ENCODE measurements at places on chromosomes 6 and 20.

DNA sequence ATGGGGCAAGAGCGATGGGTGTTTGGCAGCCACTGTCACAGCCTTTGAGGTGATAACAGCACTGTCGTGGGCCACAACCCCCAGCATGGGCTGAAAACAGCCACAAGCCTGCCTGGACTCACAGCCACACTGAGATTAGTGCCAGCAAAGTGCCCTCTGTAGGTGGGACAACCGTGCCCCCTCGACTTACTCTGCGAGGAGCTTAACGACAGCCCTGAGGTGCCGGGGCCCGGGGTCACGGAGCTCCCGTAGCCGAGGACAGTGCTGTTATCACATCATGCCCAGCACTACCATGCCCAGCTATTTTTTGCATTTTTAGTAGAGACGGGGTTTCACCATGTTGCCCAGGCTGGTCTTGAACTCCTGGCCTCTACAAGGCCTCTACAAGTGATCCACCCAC is 36.6 kb downstream of the SUMO4 start:
- peaks cover 27% of the 10 kb centered on the region for H3K4me1 ChIP-seq
- no peak overlapping the region for H3K4me3 ChIP-seq
- H3K27me3 ChIP-seq = no peaks in the 10 kb centered on the region
- no peak for DNase-seq

- H3K27me3 ChIP-seq = peaks cover 2% of the 10 kb centered on the region
- H3K27ac ChIP-seq = no peak overlapping the region
- H3K4me1 ChIP-seq = no peaks in the 10 kb centered on the region
- no peak for DNase-seq
- no peaks in the 10 kb centered on the region for H3K36me3 ChIP-seq
- H3K4me3 ChIP-seq = no peak overlapping the region
Observed at GRCh38 chr6:46234156-46234556, 63.4 kb upstream of the ENPP5 start.

GRCh38 chr6:128397996-128398395 is 122.4 kb downstream of the PTPRK start:
- DNase-seq = no peak
- peaks cover 13% of the 10 kb centered on the region for H3K36me3 ChIP-seq
- no peaks in the 10 kb centered on the region for H3K27me3 ChIP-seq
- H3K27ac ChIP-seq = no peak overlapping the region
- no peak overlapping the region for H3K4me3 ChIP-seq

- no peak for DNase-seq
- no peaks in the 10 kb centered on the region for H3K27me3 ChIP-seq
- H3K4me3 ChIP-seq = no peak overlapping the region
- peaks cover 29% of the 10 kb centered on the region for H3K4me1 ChIP-seq
- no peaks in the 10 kb centered on the region for H3K36me3 ChIP-seq
Observed at GRCh38 chr20:62775206-62775605, 21.1 kb upstream of the MRGBP start.

DNA sequence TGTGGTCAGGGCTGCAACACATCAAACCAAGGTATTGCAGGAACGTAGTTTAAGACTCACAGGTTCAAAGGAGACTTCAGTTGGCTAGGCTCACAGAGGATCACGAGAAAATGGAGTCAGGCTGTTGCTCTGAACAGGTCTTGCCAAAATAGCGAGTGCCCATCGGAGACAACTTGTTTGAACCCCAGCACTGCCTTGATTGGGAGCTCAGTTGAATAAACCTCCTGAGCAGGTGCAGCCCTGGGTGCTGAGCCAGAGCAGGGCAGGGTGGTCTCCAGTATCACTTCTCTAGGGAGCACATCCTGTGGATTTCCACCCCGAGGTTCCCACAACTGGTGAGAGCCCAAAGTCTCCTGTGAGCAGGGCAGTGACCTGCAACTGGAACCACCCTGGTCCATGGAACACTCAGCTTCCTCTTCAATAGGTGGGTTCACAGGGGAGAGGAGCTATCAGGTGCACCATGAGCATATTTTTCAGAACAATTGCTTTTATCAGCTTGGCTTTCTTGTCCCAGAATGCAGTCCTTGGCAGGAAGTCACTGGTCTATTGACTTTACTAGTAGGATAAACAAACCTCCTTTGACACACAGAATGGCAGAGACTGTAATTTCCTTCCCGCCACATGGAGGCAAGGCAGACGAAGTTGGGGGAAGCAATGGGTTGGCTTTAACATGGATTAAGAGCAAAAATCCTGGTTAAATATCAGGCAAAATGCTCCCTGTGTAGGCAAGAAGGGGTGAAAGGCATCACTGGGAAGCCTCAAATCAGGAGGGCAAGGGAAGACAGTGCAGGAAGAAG is 267.7 kb upstream of the FOXQ1 start:
- H3K27ac ChIP-seq = no peak overlapping the region
- no peak for DNase-seq
- no peaks in the 10 kb centered on the region for H3K36me3 ChIP-seq
- peaks cover 7% of the 10 kb centered on the region for H3K4me1 ChIP-seq
- H3K4me3 ChIP-seq = no peak overlapping the region

GRCh38 chr6:169424821-169425240 is 171.2 kb upstream of the THBS2 start:
- no peak overlapping the region for H3K27ac ChIP-seq
- H3K4me3 ChIP-seq = no peak overlapping the region
- H3K36me3 ChIP-seq = peaks cover 4% of the 10 kb centered on the region
- peaks cover 4% of the 10 kb centered on the region for H3K27me3 ChIP-seq

Measured in type B pancreatic cell (in vitro differentiated cells).